ENCODE measurements at places on chromosomes 2 and 18.

DNA sequence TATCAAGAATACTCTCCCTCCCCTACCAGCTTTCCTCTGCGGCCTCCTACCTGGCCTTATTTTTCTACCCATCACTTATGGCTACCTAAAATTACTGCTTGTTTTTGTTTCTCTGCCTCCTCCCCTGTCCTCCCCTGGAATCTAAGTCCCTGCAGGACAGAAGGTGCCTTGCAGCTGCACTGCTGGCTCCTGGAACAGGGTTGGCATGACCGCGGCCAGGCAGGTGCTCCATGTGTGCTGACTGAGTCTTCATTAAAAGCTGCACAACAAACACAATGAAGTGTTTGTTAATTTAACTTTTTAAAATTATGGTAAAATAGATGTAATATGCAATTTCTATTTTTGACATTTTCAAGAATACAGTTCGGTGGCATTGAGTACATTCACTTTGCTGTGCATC is 171.9 kb upstream of the FHL2 start:
- no peak for DNase-seq

GRCh38 chr2:217669831-217670230 is 333.0 kb downstream of the TNS1 start:
- DNase-seq: no peak

DNA sequence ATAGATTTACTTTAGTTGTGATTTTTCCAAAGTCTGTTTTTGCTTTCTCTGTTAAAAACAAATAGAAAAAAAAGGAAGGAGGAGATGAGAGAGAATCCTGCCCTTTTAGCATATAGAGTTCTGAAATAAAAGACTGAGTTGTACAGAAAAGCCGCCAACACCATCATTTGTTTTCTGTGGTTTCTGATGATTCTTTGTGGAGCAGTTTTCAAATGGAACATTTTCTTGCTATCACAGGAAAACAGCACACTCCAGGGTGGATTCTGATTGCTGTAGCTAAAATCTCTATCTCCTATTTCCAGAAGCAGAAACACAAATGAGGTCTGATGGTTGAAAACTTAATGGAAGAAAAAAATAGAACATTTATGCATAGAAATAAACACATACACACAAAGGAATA is 144.6 kb upstream of the L3MBTL4 start:
- DNase-seq: no peak

DNA sequence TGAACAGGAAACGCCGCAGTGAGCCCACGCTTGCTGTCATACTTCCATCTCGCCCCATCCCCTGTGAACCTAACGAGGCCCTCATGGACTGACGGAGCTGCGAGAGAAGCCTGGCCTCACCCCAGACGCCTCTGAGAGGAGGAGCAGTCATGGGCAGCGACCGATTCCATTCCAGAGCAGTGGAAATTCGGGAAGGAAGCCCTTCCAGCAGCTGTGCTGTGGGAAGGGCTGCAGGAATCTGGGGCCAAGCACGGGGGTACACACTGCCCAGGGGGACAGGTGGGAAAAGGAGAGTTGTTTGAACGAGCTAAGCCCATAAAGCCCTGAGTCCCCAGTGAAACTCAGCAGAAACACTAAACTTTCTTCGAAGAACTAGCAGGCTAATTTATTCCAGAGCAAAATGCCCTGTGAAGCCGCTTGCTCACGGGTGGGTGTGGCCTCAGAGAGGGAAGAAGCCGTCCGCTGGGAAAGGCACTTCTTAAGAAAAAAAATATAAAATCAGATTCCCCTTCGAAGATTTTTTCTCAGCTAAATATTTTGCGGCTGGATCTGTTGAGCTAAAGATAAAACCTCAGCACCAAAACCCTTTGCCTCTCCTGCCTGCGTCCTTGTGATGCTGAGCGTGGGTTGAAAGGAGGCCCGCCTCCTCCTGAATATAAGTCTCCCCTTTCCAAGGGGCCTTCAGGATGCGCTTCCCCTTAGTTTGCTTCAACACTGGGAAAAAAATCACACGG is 38.2 kb downstream of the ANKMY1 start:
- no peak for DNase-seq

DNA sequence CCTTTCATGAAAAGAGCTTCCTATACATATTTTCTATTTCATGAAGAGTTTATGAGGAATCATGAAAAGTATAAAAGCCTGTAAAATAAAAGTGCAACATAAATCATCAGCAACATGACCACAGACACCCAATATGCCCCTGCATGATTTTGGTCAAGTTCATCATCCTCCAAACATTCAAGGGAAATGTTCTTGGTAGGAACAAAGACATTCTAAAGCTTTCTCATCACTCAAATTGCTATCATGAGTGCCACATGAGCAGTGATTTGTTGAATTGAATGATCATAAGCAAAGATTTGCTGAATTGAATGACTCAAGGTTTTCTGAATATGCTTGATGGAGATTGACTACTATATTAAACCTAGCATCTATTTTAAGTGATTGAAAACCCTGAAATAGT is 172.2 kb downstream of the MBD2 start:
- DNase-seq: no peak

GRCh38 chr18:37391698-37392548 is 173.7 kb downstream of the CELF4 start:
- DNase-seq: no peak

GRCh38 chr2:176503776-176504175 is 234.5 kb downstream of the MTX2 start:
- no peak for DNase-seq

DNA sequence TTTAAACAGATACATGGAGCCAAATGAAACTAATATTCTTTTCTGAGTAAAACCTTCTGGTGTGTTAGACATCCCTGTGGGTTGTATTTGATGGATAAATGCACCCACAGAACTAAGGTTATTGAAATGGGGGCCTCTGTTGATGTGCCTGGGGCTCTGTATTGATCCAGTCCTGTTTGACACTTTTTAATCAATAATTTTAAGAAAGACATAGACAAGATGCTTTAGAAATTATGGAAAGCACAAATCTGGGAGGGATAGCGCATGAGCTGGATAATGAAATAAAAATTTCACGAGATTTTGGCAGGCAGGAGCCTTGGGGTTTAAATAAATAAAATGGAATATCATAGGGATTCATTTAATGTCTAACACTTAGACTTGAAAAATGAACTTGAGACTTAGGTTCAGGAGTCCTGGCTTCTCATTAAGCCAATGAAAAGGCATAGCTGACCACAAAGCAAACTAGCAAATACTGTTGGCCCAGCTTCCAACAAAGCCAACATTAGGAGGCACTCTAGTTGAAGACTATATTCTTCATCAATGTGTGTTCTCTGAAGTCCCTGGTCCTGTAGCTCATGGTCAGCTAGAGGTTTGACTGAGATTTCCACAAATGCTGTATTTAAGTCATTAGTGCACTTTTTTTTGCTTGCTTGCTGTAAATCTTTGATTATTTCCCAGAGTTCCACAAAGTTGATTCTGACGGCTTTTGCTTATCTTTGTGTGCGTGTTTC is 64.2 kb upstream of the SH3RF3 start:
- DNase-seq: no peak

DNA sequence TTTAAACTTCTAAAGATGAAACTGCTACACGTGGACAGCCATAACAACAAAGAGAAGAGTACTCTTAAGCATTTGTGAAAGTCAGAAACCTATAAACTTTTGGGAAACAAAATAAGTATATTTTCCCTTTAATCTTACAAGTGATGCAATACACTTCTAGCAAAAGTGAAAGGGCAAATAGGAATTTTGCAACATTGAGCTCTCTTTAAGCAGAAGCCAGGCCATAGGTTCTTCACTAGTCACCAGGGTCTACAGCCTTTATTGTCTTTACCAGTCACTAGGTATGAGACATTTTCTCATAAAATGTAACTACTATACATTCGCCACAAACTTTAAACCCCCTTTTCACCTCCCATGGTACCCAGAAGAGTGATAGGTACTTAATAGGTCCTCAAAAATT is 37.5 kb downstream of the SCN1A start:
- no peak for DNase-seq

DNA sequence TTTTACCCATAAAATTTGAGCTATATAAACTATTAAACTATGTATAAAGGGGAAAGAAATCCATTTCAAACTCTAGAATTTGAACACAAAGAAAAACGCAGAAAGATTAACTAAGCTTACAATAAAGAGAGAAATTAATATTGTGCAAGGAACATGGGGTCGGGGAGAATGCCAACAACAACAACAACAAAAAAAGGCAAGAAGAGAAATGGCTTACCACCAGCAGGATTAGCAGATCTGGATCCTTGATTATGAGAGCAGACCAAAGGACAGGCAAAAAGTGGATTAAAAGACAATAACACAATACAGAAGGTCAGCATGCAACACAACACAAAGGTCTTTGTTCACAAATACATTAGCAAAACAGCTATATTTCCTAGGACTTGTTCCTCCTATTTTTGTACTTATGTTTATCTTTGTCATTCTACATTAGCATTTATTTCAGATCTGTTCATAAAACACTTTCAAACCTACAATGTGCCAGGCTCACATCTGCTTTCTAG is 103.4 kb upstream of the RNU4ATAC start:
- no peak for DNase-seq

DNA sequence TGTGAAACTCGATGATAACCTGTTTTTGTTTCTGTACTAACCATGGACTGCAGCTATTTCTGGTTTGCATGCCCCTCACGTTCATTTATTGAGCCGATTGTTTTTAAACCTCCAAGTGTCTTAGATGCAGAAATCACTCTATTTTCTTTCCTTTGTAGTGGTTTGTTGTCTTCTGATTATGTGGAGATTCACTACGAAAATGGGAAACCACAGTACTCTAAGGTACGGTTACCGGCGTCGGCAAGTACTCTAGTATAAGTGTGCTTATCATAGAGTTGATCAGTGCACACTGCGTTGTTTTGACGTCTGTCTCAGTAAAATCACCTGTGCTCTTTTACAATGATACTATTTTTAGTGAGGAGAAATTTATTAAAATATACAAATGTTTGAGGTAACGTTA is 87.4 kb downstream of the ADAM23 start:
- peak; percentile 28 for DNase-seq

DNA sequence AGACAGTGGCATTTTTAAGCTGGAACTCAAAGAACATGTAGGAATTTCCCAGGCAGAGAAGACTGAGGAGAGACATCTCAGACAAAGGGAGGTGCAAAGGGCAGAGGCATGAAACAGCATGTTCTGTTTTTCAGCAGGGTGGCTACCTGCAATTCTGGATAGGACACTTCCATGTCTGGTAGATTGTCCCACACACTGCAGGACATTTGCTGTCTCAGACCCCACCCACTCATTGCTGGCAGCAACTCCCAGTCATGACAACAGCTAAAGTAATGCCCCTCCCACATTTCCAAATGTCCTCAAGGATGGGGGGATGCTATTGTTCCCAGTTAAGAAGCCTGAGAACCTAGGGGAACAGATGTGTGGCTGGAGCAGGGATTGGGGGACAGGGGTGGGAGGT is 40.8 kb downstream of the ANKRD44 start:
- no peak for DNase-seq

DNA sequence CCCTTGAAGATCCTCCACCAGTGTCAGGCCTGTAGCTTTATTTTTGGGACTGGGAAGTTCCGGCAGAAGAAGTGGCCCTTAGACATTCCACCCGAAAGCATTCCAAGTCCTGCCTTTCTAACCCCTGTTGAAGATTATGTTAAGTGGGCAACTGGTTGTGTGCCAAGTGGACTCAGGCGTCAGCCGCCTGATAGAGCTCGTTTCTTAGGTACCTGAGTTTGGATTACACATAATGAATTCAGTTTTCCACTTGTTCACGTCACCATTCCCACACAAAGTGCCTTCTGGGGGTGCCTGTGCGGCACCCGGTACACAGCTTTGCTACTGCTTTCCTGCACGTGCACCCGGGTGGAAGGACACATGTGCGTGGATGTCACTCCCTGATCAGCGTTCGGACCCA is 156.5 kb downstream of the PTGR3 start:
- DNase-seq: no peak

DNA sequence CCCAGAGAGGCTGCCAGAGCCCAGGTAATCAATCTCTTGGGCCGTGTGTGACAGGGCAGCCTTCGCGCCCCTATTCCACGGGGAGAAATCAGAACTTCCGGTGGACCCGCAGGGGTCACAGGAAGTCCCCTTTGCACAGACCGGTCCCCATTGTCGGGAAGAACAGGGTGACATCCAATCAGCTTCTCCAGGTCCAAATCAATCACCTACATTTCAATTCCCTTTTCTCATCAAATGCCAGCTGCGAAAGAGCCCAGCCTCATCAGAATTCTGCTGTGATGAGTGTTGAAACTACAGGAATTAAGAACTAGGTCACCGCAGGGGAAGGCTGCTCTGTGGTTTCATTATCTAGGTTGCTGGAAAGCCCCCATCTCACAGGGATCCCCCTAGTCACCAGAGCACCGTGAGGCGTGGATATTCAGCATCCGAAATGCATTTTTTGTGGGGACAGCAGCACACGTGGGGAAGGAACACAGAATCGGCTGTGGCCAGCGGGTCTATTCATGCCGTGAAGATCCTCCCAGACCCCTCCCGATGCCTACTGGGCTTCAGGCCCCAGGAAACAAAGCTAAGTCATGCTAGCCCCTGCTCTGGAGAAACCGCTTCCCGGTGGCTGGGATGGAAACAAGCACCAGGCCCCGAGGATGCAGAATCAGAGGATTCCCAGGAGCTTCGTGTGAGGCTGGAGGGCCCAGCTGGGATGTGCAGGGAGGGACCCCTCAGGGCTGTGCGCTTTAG is 193.7 kb upstream of the ID2 start:
- peak; percentile 73 for DNase-seq

GRCh38 chr2:157866202-157866601 is 9.9 kb downstream of the ACVR1 start:
- no peak for DNase-seq

GRCh38 chr18:33277431-33277830 is 163.1 kb downstream of the CCDC178 start:
- no peak for DNase-seq

GRCh38 chr2:47222826-47223554 is 67.9 kb upstream of the STPG4 start:
- no peak for DNase-seq

GRCh38 chr2:135773917-135774316 is 32.3 kb downstream of the UBXN4 start:
- no peak for DNase-seq

DNA sequence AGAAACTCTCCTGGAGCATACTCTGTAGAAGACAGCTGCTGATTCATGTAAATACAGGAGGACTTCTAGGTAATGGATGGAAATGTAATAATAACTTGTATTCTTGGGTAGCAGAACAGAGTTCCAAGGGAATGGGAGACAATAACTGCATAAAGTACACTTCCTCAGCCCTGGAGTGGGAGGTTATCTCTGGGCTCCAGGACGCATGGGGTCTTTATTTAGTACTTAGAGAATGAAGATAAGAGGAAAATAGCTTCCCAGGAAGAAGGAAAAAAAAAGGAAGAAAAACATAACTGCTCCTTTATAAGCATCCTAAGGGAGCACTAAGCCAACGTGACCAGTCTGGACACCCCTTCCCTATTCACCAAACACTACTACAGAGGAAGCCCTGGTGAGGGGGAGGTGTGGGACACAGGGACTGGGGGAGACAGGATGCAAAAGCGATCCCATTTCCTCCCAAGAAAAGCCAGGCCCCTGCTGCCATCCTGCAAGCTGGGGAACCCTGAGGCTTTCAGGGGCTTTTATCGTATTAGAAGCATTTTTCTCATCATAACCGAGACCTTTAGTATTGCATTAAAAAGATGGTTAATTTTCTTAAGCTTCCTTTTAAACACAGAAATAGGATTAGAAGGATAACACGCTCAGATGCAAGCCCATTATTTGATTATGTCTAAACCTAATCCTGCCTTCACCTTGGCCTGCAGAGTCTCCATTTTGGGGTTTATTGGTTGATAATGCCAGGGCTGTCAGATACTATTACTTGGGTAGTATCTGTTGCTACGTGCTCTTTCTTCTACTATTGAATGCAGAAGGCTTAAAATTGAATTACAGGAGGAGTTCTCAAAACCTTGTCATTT is 78.5 kb downstream of the KLF7 start:
- no peak for DNase-seq
